ENCODE measurements at places on chromosomes 12 and 14.

- peak; percentile 97 for DNase-seq
Measured at GRCh38 chr14:101731187-101732080, 30.1 kb upstream of the PPP2R5C start.

GRCh38 chr14:33647385-33647786 is 303.5 kb downstream of the EGLN3 start:
- DNase-seq: no peak

- no peak for DNase-seq
Measured at GRCh38 chr14:92173668-92174067, 51.9 kb downstream of the CPSF2 start.

DNA sequence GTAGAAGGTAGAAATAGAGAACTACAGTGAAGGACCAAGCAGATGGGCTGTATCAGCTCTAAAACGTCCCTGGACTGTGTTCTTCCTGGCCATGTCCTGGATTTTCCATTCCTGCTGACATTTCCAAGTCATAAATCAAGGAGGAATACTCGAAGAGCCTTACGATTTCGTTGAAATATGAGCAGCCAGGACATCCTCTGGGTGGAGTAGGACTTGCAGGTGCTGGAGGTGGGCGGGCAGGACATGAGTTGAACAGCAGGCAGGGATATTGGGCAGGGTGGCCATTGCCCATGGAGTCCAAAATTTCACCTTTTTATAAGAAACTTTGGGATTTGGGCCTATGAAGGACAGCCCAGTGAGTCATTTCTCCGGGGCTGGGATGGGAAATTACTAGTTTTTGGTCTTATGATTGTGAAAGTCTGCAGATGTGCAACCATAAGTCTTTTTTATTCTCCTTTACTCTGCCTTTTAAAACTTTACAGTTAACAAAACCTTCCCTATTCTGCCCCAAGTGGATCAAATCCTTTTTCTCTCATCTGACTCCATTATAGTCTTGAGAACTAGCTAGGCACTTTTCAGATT is 88.8 kb downstream of the TMX1 start:
- no peak for DNase-seq

GRCh38 chr12:54593135-54593534 is 4.7 kb upstream of the PPP1R1A start:
- DNase-seq: peak; percentile 75

- no peak for DNase-seq
Measured at GRCh38 chr14:64738281-64738804, 34.1 kb downstream of the PLEKHG3 start.

Measured in suppressor macrophage treated with lipopolysaccharide for 1 hour (primary cell).